NCI-H2029 (cell line): ENCODE measurements at places on chromosomes 7 and 10.

GRCh38 chr7:78363866-78364265, 565.3 kb downstream of the PHTF2 start:
- no peak for DNase-seq

- no peak for DNase-seq
These were observed 39.7 kb upstream of the ZMYND11 start for GRCh38 chr10:95356-96115.

DNA sequence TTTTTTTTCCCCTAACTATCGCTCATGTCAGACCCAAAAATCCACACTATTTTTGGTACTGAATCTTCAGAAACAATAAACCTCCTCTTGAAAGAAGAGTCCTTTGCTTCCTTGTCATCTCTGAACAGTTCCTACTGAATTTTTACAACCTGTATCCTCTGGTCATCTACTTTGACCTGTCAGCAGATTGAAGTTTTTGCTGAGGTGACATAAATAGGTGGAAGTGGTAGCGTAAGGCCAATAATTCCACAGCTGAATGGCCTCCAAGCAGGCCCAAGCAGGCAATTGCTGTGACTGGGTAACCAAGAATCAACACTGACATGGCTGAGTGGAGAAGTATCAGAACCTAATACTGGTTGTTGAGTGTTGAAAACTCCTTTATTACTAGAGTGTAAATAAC, 117.4 kb upstream of the MAGI2 start:
- DNase-seq = no peak

GRCh38 chr7:927031-927671, 27.3 kb downstream of the ADAP1 start:
- DNase-seq = no peak

DNA sequence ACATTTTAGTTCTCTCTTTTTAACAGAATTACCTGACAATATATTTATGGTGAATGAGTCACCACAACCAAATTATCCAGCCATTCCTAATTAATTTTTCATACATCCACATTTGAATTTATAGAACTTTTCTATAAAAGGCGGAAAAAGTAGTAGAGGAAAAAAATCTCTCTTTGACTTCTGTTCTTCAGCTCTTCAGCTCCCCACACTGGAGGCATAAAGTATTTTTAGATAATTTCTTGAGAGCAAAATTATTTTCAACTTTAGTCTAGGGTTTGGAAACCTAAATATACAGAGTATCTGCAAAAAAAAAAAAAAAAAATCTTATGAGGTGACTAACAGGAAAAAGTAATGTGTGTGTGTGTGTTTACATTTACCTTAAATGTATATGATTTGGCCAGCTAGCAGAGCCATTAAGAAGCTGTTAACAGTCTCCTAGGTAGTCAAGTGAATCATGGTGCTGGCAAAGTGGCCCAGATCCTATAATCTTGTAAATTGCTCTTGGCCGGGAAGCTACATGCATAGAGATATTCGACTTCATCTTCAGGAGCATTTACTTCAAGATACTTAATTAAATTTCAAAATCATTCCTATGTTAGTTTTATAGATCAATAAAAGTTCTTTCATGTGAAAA, 383.1 kb upstream of the STEAP1 start:
- no peak for DNase-seq

DNA sequence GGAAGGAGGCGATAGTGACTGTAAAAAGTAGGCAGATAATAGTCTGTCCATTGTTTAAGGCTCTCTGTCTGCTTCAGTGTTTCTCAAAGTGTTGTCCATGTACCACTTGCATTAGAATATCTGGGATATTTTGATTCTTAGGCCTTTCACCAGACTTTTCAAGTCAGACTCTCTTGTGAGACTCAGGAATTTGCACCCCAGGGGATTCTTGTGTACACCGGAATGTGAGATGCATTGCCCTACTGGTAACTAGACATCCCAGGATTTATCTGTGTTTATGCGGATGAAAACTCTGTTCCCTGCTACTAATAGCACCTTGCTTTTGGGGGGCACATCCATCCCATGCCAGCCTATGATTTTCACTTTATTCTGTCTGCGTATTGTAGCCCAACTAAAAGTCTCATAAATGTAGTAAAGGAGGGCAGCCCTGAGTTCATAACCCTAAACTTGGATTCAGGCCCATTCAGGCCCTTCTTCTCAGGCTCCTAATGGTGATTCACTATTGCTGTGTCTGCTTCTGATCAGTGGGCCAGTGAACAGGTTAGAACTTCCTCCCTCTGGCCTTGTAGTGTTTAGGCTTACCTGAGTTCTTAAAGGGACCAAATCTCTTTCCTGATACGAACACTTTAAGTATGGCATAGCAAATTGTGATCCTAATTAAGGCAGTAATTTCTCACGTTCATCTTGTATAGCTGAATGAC, 71.8 kb upstream of the RPA3 start:
- DNase-seq = no peak

DNA sequence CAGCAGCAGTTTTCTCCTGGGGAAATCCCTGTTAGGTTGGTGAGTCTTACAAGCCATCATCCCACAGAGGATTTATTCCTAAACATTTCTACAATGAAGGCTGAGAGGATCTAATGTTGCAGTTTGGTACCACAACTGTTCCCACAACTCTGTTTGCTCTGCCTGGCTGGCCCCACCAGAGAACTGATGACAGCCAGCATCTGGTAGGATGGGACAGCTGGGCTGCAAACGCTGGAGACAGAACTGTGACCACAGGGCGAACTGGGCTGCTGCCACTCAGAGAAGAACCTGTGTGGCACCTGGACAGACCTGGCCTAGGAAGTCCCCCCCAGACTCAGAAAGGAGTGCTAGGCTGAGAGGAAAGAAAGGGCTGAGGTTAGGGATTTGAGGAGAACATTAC, 94.8 kb downstream of the CALN1 start:
- DNase-seq = no peak

- no peak for DNase-seq
These were observed 416.3 kb upstream of the COBL start for GRCh38 chr7:51732951-51733350.

DNA sequence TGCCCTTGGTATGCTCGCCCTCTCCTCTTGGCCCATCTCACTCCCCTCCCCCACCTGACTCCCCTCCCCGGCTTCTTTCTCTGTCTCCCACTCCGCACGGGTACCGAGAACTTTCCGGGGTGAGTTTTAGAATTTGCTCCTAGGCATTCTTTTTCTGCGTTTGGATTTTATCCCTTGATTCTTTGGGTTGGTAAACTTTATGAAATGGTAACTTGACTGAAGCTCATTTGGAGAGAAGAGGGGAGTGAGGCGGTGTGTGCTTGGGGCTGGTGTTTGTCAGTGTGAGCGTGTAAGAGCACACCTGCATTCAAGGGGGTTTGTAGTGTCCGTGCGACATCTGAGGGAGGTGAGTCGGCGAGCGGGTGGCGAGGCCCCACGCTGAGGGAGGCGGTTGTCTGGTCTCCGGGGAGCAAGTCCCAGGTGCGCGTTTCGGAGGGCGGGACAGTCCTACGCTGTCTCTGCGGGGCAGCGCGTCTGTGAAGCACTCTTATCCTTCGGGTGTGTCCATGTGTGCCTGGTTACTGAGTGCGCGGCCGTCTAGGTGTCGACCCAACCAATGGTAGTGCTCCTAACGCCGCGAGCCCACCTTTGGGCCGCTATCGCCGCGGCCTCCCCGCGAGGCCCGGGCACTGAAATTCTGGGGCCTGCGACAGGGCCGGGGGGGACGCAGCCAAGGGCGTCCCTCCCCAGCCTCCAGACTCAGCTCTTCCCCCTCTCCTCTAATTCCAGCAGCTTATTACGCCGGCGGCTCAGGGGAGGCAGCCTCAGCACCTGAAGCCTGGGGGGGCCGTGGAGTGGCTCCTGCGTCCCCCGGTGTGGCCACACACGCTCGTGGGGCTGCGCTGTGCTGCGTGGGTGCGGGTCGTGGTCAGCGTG, 2.6 kb upstream of the ZNF503 start:
- DNase-seq = no peak

DNA sequence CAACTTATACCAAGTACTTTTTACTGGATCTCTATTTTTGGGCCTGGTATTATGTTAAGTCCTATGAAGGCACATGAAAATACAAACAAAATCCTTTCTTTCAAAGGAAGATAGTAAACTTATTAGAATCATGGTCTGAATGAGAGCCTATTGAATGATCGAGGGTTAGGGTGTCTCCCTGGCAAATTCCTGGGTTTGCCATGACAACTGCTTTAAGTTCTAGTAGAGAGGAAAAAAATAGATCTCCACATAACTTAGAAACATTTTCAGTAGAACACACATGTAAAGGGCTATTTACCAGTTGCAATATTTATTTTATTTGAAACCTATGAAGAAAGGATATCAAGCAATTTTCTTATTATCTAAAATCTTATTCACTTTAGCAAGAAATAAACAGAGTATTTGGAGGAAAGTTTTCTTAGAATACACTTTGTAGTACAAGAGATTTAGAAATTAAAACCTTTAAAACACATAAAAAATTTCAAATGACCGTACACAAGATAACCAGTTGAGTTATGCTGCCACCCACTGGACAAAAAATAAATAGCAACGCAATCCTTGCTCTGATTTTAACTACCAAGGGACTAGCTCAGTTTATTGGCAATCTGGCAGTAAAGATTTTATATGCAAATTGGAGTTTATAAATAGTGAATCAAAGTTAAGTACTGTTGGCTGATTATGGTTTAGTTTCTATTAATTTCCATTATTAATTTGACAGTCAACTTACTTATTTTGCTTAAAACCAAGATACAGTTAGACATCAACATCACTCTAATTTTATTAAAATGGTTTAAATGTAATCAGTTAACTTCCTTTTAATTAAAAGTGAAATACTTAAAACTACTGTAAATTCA, 33.9 kb downstream of the CACUL1 start:
- no peak for DNase-seq

DNA sequence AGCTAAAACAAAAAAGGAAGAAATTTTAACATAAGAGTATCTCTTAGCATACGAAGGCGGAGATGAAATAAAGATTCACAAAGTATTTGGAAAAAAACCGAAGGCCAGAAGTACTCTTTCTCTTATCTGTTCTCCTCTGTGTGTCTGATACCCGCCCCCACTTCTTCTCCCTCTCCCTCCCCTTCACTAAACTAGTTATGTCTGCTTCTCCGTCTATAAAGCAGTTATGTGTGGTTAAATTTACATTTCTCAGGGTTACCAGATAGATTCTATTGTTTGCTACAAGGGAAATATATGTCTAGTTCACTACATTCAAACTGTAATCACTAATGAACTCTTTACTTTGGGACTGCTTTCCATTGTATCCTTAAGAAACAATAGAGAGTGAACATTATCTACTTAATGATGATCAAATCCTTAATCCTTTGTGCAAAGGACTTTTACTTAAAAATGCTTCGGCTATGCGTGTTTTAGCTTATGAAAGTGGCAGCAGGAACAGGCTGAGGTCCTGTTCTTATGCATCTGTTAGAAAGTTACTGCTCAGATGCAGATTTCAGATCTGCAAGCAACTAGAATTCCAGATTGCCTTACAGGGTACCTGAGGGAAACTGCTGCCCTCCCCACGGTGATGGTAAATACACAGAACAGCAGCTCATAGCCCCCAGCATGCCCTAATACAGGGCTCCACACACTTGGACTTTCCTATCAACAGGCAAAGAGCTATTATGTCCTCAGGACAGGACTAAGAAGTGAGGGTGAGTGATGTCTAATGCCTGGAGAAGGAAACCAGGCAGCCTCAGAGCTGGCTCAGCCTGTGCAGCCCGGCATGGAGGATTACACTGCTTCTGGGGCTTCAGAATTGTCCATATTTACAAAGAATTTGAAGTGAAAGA, 273.3 kb downstream of the FZD1 start:
- DNase-seq = no peak

DNA sequence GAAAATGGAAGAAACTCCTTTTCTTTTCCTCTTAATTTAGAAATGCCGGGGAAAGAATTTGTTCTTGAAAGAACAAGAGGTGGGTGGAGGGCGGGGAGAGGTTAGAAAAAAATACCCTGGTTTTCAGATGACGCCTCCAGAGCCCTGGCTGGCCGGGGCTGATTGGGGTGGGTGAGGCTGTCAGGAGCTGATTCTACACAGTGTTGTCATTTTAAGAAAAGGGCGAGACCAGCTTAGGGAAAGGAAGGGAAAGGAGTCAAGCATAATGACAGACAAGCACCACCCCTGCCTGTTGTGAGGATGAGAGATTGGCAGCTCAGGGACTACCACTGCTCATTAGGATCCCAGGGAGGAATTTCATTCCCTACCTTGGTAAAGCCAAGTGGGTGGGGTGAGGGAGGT, 9.9 kb upstream of the FAM180A start:
- no peak for DNase-seq

- no peak for DNase-seq
These were observed 139.7 kb downstream of the ELFN1 start for GRCh38 chr7:1809601-1810258.

DNA sequence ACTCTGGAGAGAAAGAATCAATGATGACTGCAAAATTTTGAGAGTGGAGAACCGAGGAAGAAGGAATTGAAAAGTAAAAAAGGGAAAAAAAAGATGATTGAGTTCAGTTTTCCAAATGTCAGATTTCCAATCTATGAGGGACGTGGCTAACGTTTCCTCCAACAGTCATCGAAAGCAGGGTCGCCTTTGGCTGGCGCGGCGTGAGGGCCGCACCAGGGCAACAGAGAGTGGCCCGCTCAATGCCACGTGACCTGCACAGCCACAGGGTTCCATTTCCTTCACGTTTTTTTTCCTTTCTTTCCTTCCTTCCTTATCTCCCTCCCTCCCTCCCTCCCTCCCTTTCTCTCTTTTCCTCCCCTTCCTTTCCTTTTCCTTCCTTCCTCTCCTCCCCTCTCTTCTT, 101.9 kb downstream of the WDR37 start:
- DNase-seq = no peak

DNA sequence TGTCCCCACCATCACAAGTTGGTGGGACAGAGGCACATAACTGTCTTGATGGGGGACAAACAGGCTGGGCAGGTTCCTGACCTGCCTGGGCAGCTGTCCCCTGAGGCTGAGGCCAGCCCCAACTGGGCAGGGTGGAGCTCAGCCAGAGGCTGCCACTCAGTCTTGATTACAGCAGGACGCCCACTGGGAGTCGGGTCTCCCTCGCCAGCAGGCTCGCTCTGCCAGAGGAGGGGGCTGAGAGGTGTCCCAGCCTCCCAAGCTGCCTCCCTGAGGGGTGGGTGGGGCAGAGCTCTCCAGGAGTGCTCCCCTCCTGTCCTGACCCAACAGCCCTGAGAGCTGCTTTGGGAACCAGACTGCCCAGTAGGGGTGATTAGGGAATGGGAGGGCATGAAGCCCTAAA, 1.8 kb upstream of the CAMK2G start:
- DNase-seq = no peak

GRCh38 chr10:67487199-67487598, 208.8 kb downstream of the CTNNA3 start:
- no peak for DNase-seq

DNA sequence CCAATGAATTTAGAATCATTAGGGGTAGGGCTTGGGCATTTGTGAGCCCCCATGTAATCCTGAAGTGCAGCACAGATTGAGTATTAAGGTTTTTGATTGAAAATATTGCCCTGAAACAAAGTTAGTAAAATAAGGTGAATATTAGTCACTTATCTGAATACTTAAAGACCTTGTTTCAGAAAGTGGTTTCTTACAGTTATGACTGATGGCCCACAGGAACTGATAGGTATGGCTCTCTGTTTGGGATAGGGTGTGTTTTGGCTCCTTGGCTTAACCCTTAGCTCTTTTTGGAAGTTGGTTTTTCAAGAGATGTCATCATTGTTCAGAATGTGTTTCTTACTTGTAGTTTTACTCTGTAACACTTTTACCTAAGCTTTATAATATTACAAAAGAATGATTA, 34.8 kb downstream of the MDFIC start:
- no peak for DNase-seq

GRCh38 chr10:20834825-20835224, 62.3 kb downstream of the NEBL start:
- no peak for DNase-seq
